ENCODE measurements at places on chromosomes 7 and 10.

- DNase-seq = no peak
Observed at GRCh38 chr10:30503700-30504266, 69.8 kb downstream of the MAP3K8 start.

DNA sequence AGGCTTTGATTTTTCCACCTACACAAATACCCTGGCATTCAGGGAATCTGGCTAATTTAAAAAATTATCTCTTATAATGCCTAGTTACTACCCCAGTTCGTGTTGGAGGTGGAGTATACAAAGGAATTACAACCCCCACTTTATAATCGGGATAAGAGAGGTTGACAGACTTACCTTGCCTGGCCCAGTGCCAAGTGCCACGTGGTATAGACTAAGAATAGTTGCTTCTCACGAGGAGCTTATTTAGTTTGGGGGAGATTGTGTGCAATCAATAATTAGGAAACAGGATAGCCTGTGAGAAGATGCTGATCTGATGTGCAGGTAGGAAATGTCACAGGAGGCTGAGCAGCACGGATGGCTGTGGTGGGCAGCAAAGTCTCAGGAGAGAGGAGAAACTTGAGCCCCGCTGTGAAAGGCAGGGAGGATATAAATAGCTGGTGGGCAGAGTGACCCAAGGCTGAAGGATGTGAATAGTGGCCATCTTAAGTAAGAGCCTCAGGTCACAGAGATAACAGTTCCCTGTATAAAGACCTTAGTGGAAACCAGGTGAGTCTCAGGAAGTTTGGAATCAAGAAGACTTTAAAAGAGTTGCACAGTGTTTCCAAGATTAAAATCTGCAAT lies 11.3 kb upstream of the ATXN7L1 start:
- DNase-seq = no peak

DNA sequence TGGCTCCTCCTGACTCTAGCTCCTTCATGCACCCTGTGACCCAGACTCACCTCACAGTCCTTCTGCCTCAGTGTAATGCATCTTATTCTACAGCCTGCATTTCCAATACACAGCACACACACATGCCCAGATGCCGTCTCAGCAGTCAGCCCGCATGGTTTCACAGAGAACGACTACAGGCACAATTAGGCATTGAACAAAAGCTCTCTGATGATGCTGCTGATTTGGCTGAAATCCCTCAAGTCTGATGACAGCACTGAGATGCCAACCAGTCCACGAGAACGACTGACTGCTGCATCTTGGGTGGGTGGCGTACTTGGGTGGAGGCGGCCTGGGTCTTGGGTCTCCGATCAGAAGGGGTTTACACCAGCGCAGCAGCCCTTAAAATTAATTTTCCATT lies 200.4 kb downstream of the TAX1BP1 start:
- no peak for DNase-seq

DNA sequence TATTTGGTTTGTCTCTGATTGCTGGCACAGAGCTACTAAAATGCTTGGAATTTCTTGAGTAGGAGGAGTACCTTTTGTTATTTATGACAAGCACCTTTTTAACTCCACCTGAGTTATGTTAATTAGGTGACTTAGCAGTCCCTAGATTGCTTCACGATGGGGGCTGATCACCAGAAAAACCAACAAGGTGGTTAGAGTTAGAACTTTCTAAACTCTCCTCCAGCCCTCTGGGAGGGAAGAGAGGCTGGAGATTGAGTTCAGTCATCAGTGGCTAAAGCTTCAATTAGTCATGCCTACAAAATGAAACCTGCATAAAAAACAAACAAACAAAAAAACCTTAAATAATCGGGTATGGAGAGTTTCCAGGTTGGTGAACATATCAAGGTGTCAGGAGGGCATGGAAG lies 23.6 kb upstream of the ING3 start:
- no peak for DNase-seq

- no peak for DNase-seq
Observed at GRCh38 chr7:129298268-129298893, 73.6 kb downstream of the AHCYL2 start.

DNA sequence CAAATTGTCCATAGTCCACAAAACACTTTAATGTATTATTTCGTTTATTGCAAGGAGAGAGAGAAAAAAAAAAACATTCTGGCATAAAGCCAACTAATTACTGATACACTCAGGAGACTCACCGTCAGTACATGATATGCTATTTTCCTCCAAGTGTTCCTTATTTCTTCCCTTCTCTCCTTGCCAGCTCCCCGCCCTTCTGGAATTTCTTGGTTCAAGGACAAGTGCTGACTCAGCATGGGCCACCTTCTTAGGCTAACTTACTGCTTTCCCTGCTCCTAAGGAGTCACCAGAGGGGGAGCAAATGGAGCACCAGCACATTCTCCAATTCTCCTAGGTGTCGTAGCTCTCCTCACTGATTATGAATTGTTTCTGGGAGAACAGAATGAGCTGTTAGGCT lies 133.8 kb upstream of the HDAC9 start:
- DNase-seq = no peak

DNA sequence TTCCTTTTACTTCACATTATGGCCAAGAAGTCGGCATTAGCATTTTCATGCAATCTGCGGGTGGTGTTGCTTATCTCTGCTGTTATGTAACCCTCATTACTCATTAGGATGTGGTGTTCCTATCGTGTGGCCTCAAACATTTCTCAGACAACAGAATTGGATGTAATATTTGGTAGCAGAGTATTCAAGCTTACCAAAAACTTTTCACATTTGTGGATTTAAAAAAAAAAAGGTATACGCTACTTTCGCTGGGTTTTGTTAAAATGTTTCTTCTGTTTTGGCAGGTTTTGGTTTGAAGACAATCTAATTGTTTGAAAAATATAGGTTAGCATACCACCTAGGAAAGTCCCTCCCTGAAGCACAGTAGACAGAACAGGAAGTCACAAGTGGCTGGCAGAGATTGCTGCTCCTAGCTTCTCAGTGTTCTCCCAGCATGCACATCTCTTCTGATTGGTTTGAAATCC lies 128.8 kb downstream of the GATA3 start:
- DNase-seq = no peak

GRCh38 chr10:74297389-74298080 lies 146.5 kb downstream of the ADK start:
- no peak for DNase-seq

DNA sequence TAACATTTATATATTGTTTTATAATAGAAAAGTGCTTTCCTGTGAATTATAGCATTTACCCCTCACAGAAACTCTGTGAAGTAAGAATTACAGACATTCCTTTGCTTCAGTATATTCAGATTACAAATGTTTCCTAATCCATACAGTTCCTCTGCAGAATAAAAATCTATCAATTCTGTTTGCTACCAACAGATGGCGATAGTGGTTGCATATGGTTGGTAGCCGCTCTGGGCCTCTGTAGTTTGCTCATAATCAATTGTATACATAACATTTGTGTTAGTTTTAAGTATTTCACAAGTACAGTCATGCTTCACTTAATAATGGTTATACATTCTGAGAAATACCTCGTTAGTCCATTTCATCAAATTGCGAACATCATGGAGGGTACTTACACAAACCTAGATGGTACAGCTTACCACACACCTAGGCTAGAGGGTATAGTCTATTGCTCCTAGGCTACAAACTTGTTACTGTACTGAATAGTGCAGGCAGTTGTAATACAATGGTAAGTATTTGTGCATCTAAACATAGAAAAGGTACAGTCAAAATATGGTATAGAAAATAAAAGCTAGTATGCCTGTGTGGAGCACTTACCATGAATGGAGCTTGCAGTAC lies 94.4 kb upstream of the STEAP4 start:
- no peak for DNase-seq

DNA sequence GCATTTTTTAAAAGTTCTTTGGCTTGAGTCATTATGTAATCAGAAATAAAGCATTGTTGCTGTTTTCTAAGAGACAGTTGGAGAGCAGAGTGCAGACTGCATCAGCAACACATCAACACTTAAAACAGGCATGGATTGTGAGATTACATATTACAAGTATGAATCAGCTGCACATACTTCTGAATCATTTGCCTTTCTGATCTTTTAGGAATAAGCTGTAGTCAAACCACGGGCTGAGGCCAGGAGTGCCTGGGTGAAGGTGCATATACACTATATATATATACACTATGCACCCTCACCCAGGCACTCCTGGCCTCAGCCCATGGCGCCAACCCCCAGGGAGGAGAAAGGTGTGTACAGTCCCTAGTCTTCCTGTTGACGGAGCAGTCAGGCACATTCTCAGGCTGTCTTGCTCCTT lies 52.4 kb upstream of the DLX6 start:
- DNase-seq = no peak

- no peak for DNase-seq
Observed at GRCh38 chr7:36658335-36659171, 65.7 kb downstream of the AOAH start.

DNA sequence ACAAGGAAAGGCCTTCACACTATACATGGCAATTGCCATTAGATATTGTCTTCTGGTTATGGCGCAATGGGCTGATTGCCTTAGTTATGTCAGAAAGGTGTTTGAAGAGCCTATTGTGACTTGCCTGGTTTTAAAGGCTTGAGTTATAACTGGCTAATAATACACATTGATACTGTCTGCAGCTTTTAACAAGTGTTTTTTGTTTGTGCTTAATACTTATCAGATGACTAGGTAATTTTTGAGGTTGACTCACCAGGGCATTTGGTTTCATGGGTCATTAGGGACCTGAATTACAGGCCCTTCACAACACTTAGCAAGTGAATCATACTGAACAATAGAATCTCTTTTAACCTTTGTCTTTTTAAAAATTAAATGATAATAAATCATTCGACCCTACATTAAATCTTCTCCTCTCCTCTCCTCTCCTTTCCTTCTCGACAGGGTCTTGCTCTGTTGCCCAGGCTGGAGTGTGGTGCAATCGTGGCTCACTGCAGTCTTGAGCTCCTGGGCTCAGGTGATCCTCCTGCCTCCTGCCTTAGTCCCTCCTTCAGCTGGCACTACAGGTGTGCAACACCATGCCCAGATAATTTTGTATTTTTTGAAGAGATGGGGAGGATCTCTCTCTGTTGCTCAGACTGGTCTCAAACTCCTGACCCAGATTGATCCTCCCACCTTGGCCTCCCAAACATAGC lies 196.3 kb downstream of the JCAD start:
- DNase-seq = no peak

GRCh38 chr7:41437257-41438196 lies 265.4 kb downstream of the INHBA start:
- no peak for DNase-seq

- no peak for DNase-seq
Observed at GRCh38 chr7:116834815-116835504, 27.4 kb upstream of the CAPZA2 start.

DNA sequence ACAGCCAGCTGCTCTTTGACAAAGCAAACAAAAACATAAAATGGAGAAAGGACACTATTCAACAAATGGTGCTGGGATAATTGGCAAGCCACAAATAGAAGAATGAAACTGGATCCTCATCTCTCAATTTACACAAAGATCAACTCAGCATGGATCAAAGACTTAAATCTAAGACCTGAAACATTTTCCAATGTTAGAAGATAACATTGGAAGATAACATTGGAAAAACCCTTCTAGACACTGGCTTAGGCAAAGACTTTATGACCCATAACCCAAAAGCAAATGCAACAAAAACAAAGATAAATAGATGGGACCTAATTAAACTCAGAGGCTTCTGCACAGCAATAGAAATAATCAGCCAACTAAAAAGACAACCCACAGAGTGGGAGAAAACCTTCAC lies 425.7 kb upstream of the SEMA3D start:
- DNase-seq = no peak

GRCh38 chr7:33601101-33601500 lies 304.2 kb upstream of the BMPER start:
- no peak for DNase-seq

DNA sequence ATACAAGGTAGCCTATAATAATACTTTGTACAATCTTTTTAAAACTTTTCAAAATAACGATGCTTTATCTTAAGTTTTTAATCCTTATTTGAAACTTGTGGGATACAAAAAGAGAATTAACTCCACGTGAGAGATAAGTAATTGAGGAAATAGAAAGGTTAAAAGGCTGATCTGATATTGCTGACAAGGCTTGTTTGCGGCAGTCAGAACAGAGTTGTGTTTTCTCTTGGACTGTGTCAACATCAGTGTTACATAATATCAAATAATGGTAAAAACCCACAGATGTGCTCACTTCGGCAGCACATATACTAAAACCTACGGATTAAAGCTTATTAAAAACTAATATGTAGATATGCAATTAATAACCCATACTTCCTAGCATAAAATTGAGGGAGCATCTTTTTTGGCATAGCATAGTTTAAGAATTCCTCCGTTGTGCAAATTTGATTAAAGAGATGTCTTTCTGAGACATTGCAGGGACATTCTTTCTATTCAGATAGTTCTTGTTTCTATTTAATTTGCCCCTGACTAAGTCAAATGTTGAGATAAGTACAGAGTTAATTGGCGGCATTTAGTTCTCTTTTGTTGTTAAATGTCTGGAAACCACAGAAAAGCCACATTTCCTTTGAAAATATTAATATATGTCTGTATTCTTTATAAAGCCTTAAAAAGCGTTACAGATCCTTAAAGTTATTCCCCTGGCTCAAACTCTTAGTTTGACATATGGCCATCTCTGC lies 63.3 kb downstream of the FAM185A start:
- no peak for DNase-seq

DNA sequence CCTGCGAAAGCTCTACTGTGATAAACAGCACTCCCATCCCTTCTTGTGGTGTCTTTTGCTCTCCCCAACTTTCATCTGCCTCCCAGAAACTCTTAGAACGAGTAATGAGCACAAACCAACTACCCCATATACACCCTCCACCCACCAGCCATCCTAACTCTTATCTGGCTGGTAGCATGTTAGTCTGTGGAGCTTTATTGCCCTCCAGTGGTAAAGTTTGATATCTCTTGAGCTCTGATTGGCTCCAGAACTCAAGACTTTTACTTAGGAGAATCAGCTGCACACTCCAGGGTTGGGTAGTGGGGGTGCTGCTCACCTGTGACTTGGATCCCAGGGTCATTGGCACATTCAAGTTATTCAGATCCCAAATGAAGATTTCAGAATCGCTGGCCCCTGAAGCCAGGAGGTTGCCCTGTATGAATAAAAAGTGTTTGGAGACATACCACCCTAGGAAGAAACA lies 10.9 kb downstream of the SEC31B start:
- DNase-seq = no peak

- DNase-seq = no peak
Observed at GRCh38 chr7:90994121-90994520, 270.1 kb upstream of the FZD1 start.

GRCh38 chr10:88062798-88063472 lies 199.5 kb downstream of the PTEN start:
- DNase-seq = no peak

DNA sequence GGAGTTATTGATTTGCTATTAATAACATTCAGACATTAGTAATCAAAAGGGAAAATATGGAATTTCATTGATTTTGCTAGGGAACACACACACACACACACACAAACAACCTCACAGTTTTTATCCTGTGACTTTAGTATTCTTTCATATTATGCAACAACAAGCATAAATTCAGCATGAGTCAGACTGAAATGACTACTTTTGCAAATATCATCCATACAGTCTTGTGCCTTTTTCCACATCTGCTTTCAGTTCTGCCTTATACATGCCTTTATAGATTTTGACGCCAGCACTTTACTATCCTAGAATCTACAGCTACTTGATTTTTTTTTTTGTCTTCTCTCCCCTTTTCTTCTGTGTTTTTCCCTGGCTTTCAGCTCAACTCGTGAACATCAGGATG lies 975.8 kb upstream of the LRRTM3 start:
- no peak for DNase-seq

GRCh38 chr10:69772933-69773704 lies 28.6 kb upstream of the COL13A1 start:
- no peak for DNase-seq
